ENCODE measurements at places on chromosomes 16 and 17.
A peak's percentile ranks its signal among the peaks of the same experiment; 100 is the strongest.

GRCh38 chr17:43741636-43742035 lies 17.0 kb downstream of the SOST start:
- no peak for DNase-seq

DNA sequence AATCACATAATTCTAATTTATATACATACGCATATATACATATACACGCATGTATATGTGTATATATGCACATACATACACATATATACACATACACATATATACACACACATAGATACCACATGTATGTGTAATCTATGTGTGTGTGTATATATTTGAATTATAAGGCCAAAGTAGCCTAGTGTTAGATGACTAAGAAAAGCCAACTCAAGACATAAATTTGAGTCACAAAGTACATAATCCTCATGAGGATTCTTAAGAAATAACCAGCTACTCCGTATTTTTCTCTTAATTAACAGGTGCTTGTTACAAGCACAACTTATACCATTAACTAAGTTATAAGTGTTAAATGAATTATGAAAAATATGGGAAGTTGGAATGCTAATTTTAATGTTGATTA lies 84.9 kb downstream of the CACNG1 start:
- DNase-seq = no peak

DNA sequence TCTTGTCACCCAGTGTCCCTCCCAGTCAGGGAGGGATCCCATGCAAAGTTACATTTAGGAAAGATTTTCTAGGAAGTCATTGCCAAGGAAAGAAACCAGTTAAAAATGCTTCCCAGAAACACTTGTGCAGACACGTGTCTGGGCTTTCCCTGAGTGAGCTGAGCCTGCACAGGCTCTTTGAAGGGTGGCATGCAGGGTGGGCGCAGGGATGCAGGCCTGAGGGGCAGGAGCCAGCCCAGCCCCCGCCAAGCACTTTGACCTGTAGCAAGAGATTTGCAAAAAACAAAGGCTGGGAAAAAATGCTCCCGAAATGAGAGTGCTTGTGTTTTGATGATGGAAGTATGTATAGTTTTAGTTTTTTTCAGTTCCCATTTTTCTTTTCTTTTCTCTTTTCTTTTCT lies 52.4 kb downstream of the B9D1 start:
- DNase-seq = no peak

DNA sequence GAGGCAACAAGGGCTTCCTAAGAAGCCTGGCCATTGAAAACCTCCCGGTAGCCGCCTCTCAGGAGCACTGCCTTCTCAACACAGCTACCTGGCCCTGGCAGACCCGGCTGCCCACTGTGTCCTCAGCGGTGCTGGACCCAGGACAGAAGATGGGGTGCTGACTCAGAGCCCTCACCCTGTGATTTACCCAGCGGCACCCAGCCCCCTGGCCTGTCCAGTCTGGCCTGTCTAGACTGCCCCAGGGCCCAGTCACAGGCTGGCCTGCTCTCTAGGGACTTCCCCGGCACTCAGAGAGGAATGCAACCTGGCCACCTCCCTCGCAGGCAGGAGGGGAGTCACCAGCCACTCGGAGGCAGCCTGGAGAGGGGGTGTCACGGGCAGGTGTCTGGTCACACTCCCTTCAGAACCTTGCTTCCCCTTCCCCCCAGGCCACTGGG lies 20.1 kb downstream of the PIEZO1 start:
- no peak for DNase-seq

GRCh38 chr16:57335366-57335765 lies 23.2 kb upstream of the CCL22 start:
- no peak for DNase-seq

- DNase-seq = no peak
Measured at GRCh38 chr16:50271148-50272041, 5.0 kb downstream of the ADCY7 start.

DNA sequence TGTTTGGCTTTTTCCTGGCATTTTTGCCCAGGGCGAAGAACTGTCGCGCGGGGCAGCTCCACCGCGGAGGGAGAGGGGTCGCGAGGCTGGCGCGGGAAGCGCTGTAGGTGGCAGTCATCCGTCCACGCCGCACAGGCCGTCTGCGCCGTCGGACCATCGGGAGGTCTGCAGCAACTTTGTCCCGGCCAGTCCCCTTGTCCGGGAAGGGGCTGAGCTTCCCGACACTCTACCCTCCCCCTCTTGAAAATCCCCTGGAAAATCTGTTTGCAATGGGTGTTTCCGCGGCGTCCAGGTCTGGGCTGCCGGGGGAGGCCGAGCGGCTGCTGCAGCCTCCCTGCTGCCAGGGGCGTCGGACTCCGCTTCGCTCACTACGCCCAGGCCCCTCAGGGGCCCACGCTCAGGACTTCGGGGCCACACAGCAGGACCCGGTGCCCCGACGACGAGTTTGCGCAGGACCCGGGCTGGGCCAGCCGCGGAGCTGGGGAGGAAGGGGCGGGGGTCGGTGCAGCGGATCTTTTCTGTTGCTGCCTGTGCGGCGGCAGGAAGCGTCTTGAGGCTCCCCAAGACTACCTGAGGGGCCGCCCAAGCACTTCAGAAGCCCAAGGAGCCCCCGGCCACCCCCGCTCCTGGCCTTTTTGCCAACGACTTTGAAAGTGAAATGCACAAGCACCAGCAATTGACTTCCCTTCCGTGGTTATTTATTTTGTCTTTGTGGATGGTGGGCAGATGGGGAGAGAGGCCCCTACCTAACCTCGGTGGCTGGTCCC lies 2.3 kb upstream of the CBX4 start:
- DNase-seq = no peak

DNA sequence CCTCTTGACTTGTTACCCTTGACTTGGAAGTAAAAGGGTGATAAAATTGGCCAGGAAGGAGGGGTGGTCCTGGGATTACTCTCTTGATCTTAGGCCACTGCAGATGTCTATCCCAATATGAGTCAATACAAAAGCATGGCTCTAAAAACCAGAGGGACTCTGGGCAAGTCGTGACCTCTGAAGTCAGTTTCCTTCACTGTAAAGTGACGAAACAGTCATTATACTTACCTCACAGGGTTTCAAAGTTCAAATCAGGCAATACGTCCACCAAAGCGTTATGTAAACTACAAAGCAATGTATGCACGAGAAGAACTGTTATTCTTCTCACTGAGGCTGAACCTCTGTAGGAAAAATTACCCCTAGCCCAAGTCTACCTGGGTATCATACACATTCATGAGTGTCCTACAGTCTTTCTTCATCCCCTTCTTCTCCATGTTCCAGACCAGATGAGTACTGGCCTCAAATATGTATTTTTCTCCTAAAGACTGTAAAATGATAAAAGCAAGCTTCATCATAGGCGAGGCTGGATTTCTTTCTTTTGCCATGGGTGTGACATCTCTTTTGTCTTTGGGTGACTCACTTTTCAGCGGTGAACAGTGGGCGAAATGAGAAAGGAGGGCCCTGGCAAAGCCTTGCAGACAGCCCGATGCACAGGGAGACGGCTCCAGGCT lies 34.5 kb upstream of the CLEC18B start:
- no peak for DNase-seq

- no peak for DNase-seq
Measured at GRCh38 chr16:13014476-13014875, 113.1 kb downstream of the SHISA9 start.

DNA sequence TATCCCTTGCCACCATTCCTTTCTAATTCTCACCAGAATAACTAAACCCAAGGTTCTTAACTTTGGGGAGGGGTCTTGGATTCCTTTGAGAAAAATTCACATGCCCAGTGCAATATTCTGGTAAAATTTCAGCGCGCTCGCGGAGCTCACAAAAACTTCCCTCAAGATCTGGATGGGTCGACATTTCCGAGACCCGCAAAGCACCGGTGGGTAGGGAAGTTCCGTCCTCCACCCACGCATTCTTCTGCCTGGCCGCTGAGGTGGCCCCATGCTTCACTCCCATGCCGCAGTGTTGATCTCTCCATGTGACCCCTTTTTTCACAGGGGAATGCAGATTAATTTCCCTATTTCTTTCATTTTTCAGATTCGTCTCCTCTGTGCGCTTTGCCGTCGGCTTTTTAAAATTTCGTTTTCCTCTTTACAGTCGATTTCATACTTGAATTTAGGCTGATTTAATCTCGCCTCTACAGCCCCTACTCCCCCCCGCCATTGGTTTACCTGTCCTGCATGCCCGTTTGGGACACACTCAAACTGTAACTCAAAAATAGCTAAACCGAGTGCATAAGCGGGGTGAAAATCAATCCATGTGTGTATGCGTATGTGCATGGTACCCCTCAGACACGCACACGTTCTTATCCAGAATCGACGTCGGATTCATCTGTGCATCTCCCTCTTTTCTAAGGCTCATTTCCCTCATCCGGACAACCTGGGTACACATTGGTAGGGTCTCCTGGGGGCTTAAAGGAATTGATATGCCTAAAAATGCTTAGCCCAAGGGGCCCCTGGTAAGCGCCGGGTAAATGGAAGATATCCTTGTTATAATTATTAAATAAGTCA lies 1.4 kb upstream of the SP6 start:
- no peak for DNase-seq

GRCh38 chr16:3012828-3013420 lies at the start of gene CLDN9:
CLDN9 (plus strand) TSS chr16:3012923; CDS start chr16:3013363, 440 bp downstream.
- DNase-seq = no peak

GRCh38 chr16:87384162-87384874 lies 742 bp upstream of the FBXO31 start:
- DNase-seq = no peak

DNA sequence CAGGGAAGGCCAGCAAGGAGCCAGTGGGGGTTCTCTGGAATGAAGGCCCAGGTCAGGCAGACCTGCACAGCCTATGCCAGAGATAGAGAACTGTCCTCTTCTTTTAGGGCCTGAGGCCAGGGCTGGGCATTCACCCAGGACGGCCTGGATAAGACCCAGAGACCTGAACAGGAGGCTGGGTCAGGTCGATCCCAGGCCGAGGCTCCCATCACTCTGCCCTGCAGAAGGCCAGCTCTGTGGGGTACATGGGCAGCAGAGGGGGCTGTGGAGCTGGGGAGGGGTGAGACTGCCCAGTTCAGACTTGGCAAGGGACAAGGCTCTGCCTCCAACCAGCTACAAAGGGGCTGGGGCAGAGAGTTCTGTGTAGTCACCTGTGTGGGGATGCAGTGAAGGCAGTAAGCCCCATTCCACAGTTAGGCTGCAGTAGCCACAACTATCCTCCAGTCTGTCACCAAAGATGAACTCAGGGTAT lies 14.6 kb downstream of the HSD11B2 start:
- DNase-seq = no peak

DNA sequence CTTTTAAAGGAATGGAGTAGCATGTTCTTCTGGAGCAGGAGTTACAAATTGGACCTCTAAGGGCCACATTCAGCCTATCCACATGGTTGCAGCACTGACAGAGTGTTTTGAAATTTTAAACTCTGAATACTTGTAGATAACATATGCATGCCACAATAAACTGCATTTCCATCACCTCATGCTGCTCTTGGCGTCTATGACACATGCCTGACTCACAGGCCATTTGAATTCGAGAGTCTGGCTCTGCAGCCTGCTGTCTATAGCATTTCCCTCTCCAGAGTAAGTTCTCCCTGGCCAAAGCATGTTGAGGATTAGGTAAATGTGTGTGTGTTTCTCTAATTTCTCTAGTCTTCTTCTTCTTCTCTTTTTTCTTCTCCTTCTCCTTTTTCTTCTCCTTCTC lies 28.7 kb upstream of the MYOCD start:
- no peak for DNase-seq

DNA sequence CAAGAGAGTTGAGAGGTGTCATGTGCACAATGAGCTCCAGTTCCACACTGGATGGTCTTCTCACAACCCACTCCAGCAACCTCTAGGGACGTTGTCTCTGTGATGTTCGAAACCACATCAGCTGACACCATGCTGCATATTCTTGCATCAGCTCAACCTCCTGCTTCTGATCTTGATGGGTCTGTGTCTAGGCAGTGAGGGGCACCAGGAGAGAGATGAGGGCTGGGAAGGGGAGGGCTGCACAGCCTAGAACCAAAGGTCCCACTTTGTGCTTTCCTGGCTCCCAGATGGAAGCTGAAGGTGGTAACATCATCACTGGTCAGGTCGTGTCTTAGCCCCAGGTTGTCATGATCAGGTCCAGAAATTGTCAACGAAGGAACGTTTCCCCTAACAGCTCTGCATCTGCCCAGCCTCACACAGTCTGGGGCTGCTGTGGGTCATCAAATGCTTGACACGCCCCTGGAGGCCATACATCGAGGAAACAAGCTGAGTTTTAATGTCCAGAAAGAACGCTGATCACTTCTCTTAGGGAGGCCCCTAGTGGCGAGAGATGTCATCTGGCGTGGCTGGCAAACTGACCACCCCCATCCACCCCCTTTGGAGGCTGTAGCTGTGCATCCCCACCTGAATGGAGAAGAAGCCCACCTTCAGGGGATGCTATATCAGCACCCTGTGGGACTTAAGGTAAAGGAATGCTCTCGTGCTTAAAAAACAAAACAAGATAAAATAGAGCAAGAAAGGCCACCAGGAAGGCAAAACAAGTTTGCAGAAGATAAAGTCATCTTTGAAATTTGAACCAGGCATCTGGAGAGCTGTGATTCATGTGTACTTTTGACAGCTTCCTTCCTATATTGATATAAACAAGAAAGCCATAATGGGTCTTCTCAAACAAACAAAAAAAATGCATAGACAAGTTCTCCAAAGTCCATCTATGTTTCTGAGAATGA lies 58.3 kb downstream of the WIPI1 start:
- DNase-seq = peak; percentile 56

- DNase-seq = peak; percentile 19
Measured at GRCh38 chr17:45440161-45440778, 7.6 kb upstream of the ARHGAP27 start.

DNA sequence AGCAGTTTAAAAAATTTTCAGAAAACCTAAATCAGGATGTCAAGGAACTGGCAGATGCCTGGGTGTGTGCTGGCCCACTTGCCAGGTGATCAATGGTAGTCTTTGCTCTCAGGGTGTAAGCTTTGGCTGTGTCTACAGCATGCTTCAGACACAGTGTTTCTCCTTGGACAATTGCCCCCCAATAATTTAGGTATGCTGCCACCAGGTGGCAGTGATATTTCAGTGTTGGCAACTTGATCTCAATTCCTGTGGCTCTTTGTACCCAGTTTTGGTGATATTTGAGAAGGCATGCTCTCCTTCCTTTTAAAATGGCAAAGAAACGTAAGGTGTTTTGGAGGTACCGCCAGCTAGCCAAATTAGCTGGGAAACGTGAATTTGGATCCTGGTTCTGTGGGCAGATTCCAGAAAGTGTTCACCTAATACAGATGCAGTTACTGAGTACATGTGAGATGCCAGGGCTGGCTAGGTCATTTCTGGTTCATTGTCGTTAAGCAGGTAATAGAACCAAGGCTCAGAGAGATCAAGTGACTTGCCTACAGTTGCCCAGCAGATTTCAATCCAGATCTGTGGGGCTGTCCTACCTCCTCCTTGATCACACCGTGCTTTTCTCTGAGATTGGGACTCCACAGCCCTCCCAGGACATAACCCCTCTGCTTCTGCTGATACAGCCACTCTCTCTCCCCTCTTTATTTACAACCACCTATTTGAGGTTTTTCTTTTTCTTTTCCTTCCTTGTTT lies 155.6 kb upstream of the PLCG2 start:
- peak; percentile 37 for DNase-seq

DNA sequence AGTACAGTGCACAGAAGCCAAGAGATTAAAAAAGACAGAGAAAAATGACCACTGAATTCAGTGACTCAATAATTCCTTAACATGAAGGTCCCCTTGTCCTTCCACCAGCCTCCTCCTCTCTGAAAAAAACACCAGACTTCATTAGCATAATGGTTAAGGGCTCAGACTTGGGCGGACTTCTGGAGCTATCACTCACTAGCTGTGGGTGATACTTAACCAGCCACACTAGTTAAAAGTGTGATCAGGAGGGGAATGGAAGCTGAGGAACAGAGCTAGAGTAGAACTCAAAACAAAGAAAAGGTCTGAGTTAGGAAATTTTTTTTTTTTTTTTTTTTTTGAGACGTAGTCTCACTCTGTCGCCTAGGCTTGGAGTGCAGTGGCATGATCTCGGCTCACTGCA lies 23.2 kb downstream of the ZNF652 start:
- DNase-seq = no peak
